Fibroblast of pulmonary artery (primary cell): ENCODE measurements at places on chromosomes 4 and X.

DNA sequence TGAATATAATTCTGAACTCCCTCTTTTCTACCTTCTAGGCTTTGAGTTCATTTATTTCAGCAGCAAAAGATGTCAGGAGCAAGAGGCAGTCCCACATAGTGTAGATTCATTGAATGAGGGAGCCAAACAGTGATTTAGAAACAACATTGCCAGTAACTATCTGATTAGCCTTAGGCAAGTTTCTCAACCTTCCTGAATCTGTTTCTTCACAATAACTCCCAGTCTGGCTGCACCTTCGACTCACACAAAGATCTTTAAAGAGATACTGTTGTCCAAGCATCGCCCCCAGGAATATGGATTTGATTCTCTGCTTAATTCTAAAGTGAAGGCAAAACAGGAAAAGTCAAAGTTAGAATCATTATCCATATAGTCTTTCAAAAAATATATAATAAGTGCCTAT lies 1026.2 kb downstream of the DMD start:
- DNase-seq = no peak

DNA sequence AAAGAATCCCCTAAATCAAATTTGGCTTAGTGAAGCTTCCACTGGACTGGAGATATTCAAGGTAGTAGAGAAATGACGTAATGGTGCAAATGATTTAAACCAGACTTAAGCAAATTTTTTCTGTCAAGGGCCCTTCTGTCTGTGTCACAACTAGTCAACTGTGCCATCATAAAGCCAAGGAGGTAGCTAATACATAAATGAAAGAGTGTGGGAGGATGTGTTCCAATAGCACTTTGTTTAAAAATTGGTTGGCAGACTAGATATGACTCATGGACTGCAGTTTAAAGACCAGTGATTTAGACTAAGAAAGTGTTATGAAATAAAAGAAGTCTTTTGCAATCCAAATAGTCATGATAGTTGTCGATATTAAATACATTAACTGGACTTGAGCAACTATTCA lies 24.3 kb upstream of the TEX13C start:
- no peak for DNase-seq

DNA sequence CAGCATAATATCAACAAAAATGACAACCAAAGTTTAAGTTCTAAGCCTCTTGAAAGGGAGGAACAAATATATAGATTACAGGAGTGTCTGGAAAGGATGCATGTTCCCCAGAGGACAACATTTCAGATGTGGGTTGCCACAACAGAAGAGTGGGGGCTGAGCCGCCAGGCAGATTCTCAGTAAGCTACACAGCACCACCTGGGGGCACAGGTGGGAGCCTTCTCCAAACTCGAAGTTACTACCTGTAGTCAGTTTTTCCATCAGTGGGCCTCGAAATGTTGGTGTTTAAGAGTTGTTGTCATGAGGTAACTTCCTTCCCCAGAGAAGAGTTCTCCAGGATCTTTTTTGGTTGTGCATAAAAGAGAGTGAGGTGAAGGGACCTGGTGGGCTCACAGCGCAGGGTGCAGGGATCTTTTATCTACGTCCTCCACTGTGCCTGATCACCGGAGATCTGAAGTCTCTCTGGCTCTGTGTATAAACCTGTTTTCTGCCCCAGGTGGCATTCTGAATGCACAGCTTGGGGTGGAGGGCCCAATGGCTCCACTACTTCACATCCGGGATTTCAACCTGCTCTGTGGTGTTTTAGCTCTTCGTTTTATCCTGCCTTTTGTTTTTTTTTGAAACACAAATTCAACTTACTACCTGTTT lies 58.4 kb upstream of the STS start:
- no peak for DNase-seq

DNA sequence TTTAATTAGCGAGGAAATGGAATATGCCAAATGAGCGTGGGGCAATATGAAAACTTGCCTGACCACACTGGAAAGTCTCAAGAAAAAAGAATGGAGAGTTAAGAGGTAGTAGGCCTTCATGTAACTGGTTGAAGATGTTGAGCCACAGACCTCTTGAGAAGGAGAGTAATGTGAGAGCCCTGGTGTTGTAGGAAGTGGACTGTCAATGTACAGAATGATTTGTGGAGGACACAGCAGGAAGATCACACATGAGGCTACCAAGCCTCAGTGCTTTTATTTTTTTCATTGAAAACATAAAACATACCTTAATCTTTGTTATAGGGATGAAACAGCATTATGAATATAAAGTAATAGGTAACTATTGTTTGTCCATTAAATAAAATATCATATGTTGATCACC lies 331.6 kb downstream of the UNC5C start:
- no peak for DNase-seq

DNA sequence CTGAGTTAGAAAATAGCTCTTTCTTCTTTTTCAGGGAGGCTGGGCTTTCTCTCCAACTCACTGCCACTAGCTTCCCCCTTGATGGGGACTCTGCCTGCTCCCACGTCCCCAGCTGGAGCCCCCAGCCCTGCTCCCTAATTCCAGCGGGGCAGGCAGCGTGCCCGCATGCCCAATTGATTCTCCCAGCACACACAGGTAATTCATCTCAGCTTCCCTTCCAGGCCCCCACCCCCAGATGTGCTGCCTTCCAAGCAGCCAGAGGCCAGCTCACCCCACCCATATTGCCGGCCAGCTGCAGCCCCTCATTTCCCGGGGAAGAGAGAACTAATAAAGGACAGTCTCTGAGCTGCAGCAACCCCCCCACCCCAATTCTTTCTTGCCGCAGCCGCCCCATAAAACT lies 69.8 kb downstream of the EFNB1 start:
- DNase-seq = no peak

- no peak for DNase-seq
These were observed 62.5 kb downstream of the ABLIM2 start for GRCh38 chr4:8095956-8096689.

- no peak for DNase-seq
These were observed at the start of gene TEX13C for GRCh38 chrX:125319646-125320521. TEX13C (plus strand) TSS chrX:125319871; CDS start chrX:125320120, 249 bp downstream.

GRCh38 chr4:78092850-78093249 lies 35.7 kb downstream of the FRAS1 start:
- DNase-seq = no peak

DNA sequence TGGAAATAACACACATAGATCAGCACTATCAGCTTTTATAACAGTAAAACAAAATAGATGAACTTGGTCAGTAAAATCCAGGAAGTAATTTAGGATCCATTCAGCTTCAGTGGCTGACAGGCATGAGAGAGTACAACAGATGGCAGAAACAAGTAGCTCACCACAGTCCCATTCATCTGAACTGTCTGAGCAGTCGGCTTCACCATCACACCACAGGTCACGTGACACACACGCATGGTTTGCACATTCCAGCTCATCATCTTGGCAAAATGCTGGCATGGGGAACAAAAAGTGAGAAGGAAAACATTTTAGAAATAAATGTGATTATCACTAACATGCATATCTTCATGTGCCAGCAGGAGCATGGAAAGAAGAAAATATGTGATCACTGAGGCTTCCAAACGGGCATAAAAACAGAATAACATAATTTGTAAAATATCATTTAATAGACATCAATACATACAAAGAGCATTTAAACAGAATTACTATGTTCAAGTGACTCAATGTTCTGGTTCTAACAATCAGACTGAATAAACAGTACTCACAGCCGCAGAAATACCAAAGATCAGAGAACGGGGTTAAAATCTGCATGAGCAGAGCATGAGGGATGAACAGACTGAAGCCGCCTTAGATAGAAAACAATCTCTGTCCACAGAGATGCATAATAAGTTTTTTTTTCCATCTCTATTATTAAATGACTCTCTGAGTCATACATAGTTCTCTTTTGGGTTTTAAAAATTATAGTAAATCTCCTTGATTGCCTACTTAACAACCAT lies 158.1 kb downstream of the ATP10D start:
- peak; percentile 42 for DNase-seq

GRCh38 chrX:8684201-8684965 lies 47.6 kb downstream of the ANOS1 start:
- DNase-seq = no peak

- DNase-seq = peak; percentile 11
These were observed 1329.5 kb upstream of the TENM3 start for GRCh38 chr4:180913750-180914149.

GRCh38 chr4:53510321-53510720 lies 81.0 kb downstream of the LNX1 start:
- peak; percentile 5 for DNase-seq
